Urinary bladder (tissue), 4 donors: ENCODE measurements at places on chromosomes 2 and 18.
A peak's percentile ranks its signal among the peaks of the same experiment; 100 is the strongest.

DNA sequence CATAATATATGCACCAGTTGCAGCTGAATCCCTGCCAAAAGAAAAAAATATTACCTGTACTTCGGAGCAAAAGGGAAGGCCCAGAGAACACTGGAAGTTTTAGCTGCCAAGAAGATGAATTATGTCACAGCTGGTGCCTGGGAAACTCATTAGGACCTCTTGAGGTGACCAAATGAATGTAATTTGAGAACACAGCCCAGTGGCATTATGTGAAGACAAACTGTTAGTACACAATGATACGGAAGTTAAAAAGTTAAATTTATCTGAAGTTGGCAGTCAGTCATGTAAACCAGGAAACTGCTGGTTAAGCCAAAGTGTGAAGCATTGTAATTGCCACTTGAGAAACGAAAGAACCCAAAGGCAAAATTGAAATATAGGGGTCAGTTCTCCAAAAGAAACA lies 80.7 kb downstream of the EML4 start:
- DNase-seq = no peak

GRCh38 chr2:79789811-79790210 lies 277.0 kb downstream of the CTNNA2 start:
- DNase-seq = no peak

DNA sequence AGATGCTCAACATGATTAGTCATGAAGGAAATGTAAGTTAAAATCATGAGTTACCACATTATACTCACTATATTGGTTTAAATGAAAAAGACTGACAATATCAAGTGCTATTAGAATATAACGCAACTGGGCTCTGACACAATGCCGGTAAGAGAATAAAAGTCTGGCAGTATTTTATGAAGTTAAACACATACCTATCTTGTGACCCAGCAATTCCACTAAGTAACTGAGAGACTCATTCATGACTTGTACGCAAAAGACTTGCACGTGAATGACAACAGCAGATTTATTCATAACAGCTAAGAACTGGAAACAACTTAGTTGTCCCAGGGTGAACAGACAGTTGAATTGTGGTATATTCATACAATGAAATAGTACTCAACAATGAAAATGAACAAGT lies 342.1 kb downstream of the SLC4A3 start:
- DNase-seq = no peak

DNA sequence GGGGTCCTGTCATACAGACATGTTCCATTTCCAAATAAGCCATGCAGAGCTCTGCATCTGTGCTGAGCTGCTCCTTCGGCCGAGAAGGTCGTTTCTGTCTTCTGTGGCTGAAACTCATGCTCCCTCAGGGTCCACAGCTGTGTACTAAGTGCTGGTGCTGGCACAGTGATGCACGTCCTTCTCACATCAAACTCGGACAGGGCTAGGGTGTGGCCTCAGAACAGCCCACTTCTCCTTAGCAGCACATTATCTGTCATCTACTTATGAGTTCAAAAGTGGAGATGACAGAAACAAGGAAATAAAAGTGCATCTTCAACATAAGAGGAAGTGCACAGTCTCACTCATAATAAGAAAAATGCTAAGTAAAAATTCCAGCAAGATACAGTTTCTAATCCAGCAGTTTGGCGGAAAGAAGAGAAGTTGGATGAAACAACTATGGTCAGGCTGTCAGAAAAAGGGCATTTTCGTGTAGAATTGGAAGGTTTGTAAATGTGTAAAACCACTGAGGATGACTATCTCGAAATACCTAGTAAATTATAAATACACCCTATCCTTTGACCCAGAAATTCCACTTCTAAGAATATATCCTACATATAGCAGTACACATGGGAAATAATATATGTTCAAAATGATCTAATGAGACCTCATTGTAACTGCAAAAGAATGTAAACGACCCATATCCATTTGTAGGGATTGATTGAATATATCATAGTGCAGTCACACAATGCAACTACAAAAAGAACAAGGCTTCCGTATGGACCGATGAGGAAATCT lies 53.7 kb upstream of the APCDD1 start:
- no peak for DNase-seq

GRCh38 chr2:70889716-70890037 lies 46.0 kb upstream of the ATP6V1B1 start:
- no peak for DNase-seq

DNA sequence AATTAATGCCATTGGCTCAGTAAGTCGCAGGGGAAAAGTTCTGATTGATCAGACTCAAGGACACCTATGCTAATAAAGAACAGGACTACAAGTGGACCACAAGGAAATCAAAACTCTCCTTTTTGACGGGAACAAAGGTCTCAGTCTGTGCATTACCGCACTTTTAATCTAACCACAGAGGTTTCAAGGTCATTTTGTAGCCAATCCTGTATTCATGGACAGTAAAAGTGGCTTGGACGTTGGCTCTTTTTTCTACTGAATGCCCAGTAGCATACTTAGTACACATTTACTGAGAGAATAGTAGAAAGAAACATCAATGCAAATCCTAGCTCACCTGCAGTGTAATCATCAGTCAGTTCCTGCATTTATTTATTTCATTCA lies 471.9 kb downstream of the PID1 start:
- no peak for DNase-seq

GRCh38 chr2:88545118-88545517 lies 82.1 kb downstream of the EIF2AK3 start:
- no peak for DNase-seq

DNA sequence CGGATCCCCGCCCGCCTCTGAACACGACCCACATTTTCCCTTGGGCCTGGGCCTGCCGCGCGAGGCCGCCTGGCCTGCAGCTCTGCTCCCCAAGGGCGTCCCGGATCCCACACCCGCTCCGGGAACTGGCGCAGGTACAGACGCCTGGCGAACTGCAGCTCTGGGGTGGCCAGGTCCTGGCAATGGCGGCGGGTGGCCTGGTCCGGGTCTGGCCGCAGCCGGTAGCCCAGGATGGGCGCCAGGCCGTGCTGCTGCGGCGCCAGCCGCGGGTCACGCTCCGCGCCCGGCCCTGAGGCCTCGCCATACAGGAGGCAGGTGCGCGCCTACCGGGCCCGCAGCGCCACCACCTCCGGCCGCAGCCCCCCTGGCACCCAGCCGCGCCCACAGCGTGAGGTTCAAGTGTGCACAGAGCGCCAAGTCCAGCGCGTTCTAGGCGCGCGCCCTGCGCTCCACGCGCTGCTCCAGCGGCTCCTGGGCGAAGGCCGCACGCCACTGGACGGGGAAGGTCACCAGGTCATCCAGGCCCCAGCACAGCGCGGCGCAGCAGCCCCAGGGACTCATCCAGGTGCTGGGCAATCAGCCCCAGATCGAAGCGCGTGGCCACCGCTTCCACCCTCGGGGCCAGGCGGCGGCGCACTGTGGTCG lies 9.5 kb downstream of the AQP12A start:
- no peak for DNase-seq

DNA sequence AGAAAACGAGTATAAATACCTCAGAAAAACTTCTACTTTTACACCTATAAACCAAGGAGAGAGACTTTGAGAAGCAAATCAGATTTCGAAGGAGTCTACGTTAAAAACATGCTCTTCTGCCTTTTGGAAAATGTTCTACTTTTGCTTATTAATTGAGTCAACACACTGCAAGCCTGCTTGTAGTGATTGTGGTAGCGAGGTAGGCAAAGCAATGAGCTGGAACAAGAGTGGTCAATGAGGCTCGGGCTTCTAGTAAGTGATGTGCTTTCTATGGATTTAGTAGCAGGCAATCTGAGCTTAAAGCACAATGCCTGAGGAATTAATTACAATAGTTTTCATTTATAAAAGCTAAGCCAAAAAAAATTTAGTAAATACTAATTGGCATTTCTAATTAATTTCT lies 103.4 kb upstream of the TFCP2L1 start:
- DNase-seq = no peak

DNA sequence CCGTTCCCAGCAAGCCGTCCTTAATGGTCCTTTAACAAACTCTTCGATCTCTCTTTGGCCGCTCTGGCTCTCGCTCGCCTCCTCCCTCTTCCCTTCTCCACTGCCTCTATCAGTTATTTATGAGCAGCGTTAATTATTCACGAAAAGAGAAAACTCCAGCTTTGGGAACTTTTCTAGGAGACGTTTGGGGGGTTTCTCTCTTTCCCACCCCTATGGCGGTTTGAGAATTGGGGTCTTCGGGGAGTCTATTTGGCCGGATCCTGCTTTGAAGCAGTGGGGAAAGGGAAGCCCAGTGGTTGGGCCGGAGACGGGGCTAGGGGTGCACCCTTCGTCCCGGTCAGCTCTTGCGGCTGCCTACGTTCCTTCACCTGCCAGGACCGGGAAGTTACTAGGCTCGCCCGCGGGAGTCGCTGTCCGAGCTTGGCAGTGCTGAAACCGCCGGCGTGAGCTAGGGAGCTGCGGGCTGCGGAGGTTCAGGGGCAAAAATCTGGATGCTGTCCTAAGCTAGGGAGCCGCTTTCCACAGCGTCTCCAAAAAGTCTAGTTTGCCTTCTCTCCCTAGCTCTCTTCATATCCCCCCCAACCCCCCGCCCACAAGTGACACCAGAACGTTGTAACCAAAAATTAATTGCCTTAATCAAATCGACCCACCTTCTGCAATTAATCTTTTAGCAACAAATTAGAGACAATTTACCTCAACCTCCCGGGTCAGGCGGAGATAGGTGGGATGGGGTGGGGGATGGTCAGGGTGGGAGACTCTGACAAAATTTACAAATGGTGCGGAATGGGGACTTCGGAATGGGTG lies 8.9 kb upstream of the SKOR2 start:
- no peak for DNase-seq

DNA sequence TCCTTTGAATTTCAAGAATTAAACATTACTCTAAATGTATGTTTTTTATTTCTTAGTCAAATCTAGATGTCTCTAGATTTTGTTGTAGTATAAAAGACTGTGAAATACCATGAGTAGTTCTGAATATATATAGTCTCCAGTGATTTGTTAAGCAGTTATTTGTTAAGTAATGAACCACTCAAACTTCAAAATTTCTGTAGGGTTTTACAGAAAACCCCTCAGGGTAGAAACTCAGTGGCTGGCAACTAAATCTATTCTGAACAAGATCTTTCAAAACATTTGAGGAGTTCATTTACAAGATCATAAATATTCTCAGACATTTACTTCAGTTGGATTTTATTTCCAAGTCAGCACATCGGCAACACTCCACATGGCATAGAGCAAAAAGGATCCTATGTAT lies 35.8 kb upstream of the ACSL3 start:
- DNase-seq = no peak

DNA sequence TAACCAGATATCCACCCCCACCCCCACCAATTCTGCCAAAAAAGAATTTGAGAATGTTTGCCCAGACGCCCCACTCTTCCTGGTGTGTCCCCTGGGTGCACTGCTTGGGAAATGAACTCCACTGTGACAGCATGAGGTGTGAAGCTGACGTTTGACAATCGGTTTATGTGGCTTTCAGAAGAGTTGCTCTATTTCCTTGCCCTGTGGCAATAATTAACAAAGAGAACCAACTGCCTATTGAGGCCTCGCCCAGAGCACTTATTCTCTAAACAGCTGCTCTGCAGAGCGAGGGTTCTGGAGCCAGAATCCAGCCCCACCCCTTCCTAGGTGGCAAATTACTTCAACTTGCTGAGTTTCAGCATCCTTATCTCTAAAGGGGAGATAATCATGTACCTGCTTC lies 115.8 kb upstream of the SIX3 start:
- no peak for DNase-seq

DNA sequence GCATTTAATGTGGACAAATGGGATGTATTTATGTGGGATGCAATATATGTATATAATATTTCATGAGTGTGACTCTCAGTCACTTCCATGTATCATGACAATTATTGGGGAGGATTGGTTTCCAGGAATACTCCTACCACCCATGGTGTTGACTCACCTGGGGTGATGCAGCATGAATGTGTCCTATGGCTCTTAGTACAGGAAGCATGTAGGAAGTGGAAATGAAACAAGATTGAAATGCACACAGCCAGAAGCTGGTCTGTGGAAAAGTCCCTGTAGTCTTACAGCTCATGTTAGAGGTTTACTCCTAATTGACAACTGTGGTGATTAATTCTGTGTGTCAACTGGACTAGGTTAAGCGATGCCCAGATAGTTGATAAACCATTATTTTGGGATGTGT lies 89.3 kb upstream of the HAAO start:
- no peak for DNase-seq

DNA sequence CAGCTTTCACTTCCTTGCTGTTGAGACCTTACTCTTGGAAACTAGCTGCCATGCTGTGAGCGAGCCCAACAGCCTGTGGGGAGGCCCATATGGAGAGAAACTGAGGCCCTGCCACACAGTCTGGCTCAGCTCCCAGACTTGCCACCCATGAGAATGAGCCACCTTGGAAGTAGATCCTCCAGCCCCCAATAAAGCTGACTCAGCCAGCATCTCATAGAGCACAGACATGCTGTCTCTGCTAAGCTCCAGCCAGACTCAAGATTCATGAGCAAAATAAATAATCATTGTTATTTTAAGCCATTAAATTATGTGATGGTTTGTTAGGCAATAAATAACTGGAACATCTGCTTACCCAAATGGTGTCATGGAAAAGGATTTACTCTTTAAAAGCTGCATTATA lies 53.6 kb upstream of the DDX18 start:
- peak; percentile 13 for DNase-seq

DNA sequence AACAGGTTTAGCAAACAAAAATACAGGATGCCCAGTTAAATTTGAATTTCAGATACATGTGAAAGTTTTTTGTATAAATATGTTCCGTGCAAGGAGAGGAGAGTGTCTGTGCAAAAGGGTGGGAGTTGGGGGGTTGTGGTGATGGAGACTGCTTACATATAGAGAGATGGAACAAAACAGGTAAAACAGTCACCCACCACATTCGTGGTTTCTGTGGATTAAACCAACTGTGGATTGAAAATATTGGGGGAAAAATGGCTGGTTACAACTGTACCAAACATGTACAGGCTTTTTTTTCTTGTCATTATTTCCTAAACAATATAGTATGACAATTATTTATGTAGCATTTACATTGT lies 245.7 kb downstream of the TNS1 start:
- no peak for DNase-seq

GRCh38 chr2:101974663-101975062 lies 17.1 kb upstream of the IL1R2 start:
- DNase-seq = no peak

DNA sequence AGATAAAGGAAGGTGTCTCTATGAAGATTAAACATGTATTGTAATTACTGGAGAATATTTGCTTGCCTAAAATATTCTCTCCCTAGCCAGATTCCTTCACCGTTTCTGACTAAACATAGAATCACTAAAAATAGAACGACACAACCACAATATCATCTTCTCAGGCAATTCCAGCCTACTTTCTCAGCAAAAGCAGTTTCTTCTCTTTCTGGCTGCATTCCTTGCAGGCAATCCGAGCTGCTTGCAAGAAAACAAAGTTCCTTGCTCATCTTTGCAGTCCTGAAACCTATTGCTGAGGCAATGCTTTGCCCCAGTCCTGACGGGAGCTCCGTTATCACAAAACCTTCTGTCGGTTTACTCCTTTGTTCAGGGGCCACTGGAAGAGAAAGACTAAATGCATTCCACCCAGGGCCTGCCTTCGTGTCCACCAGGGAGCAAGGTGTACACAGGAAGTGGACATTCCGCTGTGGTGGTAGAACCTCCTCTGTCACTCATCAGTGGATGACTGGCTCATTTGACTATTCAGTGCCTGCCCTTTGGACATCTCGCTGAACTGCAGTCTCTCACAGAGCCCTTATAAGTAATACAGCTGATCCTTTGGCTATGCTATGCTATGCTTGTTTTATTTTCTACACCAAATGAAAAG lies 239.2 kb upstream of the DOK6 start:
- DNase-seq = no peak
